Heart right ventricle (tissue), 16 donors: ENCODE measurements at places on chromosomes 3 and 15. TPM values are rescaled to one million over a fixed set of nuclear protein-coding genes. Genes with fewer than 3 reads are reported as not detected.

DNA sequence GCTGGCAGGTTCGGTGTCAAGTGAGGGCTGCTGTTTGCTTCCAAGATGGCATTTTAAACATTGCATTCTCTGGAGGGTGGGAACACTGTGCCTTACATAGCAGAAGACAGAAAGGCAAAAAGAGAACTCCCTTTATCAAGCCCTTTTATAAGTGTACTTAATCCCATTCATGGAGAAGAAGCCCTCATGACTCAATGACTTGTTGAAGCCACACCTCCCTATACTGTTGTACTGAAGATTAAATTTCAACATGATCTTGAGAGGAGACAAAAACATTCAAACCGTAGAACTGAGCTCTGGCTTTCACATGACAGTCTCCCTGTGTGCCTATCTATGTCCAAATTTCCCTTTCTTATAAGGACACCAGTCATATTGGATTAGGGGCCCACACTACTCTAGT, 443.4 kb upstream of the CDIN1 start:
- H3K4me1 ChIP-seq: no peaks in the 10 kb centered on the region
- no peak overlapping the region for H3K27ac ChIP-seq
- H3K27me3 ChIP-seq: no peaks in the 10 kb centered on the region
- H3K36me3 ChIP-seq: no peaks in the 10 kb centered on the region

DNA sequence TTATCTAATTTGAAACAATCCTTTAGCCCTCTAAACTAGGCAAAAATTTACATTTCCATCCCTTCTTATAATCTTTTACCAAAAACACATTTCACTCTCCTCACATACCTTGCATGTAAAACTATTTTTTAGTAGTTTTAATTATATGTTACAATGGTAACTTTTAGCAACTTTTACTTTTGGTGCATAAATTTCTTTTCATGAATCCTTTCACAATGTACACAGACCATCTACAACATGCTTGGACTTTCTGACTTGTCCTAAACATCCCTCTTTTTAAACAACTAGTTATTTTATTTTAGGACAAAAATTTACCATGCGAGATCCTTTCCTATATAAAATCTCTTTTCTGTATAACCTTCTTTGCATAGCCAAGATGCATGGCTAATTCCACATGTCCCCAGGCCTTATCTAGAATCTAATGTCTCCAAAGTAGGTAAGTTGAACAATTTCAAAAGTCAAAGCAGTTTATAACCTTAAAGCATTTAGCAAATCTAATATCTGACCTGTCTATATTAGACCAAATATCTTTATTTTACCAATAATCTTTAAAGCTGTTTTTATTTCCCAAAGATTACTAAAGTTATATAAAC, 14.4 kb upstream of the ALDH1L1 start:
- H3K4me1 ChIP-seq: no peaks in the 10 kb centered on the region
- H3K36me3 ChIP-seq: no peaks in the 10 kb centered on the region
- H3K27me3 ChIP-seq: no peaks in the 10 kb centered on the region
- no peak for DNase-seq
- H3K27ac ChIP-seq: no peak overlapping the region

DNA sequence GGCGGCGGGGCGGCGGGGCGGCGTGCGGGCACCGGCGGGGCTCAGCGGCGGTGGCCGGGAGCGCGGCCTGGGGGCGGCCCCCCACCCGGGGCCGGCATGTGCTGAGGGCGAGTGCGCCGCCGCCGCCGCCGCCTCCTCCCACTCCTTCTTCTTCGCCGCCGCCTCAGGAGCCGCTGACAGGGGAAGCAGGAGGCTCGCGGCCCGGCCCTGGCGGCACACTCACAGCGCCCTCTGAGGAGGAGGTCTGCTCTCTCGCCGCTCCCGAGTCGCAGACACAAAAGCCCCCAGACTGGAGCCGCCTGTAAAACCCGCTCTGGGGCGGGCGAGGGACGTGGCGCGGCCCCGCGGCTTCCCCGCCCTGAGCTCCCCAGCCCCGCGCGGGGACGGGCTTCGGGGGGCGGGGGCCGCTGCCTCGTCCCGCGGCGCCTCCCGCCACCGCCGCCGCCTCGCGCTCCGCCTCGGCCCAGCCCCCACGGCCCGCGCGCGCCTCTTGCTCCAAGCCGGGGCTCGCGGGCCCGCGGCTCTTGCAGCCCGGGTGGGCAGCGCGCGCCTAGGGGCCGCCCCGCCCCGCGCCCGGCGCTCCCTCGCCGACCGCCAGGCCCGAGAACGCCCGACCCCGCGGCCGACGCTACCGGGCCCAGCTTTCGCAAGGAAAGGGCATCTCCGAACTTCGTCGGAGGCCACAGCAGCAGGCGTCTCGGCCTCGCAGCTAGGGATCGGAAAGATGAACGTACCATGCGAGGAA, at the start of gene PYGO1:
Gene PYGO1 (minus strand): TSS at position 276 of the 745 bp plus-strand sequence. CDS start 462 bp downstream, outside the sequence.
- peak within 1 kb of the TSS; percentile 62 for H3K4me3 ChIP-seq
- H3K4me1 ChIP-seq: peaks cover 3% of the 10 kb centered on the region
- H3K36me3 ChIP-seq: no peaks in the 10 kb centered on the region
- H3K27ac ChIP-seq: peak within 1 kb of the TSS; percentile 75

GRCh38 chr15:69727121-69727924, 274.7 kb downstream of the RPLP1 start:
- H3K36me3 ChIP-seq: no peaks in the 10 kb centered on the region
- H3K4me1 ChIP-seq: no peaks in the 10 kb centered on the region
- no peak for DNase-seq
- H3K4me3 ChIP-seq: no peak overlapping the region

DNA sequence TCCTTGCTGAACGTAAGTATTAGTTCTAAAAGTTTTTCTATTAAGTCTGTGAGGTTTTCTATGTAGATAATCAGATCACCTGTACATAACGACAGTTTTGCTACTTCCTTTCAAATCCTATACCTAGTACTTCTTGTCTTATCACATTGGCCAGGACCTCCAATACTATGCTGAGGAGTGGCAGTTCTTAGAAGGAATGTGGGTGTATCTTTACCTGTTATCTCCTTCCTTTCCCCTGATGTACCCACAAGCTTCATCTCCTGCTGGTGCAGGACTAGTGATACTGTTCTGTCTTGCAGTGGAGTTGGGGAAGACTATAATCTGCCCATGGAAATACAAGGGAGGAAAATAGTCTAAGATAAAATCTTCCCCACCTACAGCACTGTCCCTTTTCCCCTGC, 16.8 kb upstream of the CA12 start:
- no peak overlapping the region for H3K27ac ChIP-seq
- H3K36me3 ChIP-seq: no peaks in the 10 kb centered on the region
- no peak for DNase-seq
- no peak overlapping the region for H3K4me3 ChIP-seq
- H3K4me1 ChIP-seq: no peaks in the 10 kb centered on the region

GRCh38 chr3:44120721-44121582, 120.7 kb upstream of the TOPAZ1 start:
- no peaks in the 10 kb centered on the region for H3K27me3 ChIP-seq
- no peaks in the 10 kb centered on the region for H3K36me3 ChIP-seq
- H3K4me1 ChIP-seq: no peaks in the 10 kb centered on the region
- no peak overlapping the region for H3K27ac ChIP-seq

DNA sequence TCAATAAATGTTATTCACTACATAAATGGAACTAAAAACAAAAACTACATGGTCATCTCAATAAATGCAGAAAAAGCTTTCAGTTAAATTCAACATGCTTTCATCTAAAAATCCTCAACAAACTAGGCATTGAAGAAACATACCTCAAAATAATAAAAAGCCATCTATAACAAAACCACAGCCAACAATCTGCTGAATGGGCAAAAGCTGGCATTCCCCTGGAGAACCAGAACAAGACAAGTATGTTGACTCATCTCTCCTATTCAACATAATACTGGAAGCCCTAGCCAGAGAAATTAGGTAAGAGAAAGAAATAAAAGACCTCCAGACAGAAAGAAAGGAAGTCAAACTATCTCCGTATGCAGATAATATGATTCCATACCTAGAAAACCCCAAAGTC, 759.9 kb downstream of the EPHA3 start:
- H3K4me3 ChIP-seq: no peak overlapping the region
- H3K4me1 ChIP-seq: no peaks in the 10 kb centered on the region
- no peaks in the 10 kb centered on the region for H3K27me3 ChIP-seq
- H3K36me3 ChIP-seq: no peaks in the 10 kb centered on the region
- no peak for DNase-seq

- DNase-seq: no peak
- H3K4me1 ChIP-seq: no peaks in the 10 kb centered on the region
- H3K36me3 ChIP-seq: no peaks in the 10 kb centered on the region
- H3K27me3 ChIP-seq: no peaks in the 10 kb centered on the region
Measured at GRCh38 chr3:144351773-144352365, 380.2 kb downstream of the DIPK2A start.

- no peak overlapping the region for H3K4me3 ChIP-seq
- no peaks in the 10 kb centered on the region for H3K4me1 ChIP-seq
- H3K27me3 ChIP-seq: peaks cover 11% of the 10 kb centered on the region
- H3K36me3 ChIP-seq: no peaks in the 10 kb centered on the region
- H3K27ac ChIP-seq: no peak overlapping the region
Measured at GRCh38 chr3:127275287-127275781, 12.5 kb downstream of the PRR20G start.

- H3K4me1 ChIP-seq: no peaks in the 10 kb centered on the region
- no peak overlapping the region for H3K27ac ChIP-seq
- no peaks in the 10 kb centered on the region for H3K36me3 ChIP-seq
- no peaks in the 10 kb centered on the region for H3K27me3 ChIP-seq
Measured at GRCh38 chr3:82163907-82164520, 402.6 kb upstream of the GBE1 start.

DNA sequence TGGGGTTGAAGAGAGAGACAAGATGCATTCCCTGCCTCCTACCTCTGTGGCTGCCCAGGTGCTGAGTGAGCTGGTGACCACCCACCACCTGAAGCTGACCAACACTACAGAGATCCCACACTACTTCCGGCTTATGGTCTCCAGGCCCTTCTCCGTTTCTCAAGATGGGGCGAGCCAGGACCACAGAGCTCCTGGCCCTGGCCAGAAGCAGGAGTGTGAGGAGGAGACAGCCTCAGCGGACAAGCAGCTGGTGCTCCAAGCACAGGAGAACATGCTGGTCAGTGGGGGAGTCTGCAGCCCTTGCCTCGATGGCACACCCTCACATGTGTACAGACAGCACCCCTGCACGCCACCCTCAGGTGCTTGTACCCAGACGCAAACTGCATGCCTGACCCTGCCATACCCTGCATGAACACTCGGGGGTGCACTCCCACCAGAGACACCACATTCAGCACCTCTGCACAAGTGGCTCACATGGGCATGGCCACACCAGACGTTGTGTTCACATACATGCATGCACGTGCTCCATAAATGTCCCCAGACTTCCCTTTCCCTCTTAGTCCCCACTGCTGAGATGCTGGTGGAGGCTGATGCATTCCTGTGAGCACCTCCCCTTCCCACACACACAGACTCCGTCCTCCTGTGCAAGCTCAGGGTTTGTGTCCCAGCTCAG, 19.0 kb downstream of the ACAA1 start:
- peaks cover 14% of the 10 kb centered on the region for H3K4me1 ChIP-seq
- H3K4me3 ChIP-seq: no peak overlapping the region
- peak; percentile 62 for DNase-seq
- H3K27ac ChIP-seq: no peak overlapping the region

- no peak for DNase-seq
- H3K27me3 ChIP-seq: no peaks in the 10 kb centered on the region
- no peaks in the 10 kb centered on the region for H3K36me3 ChIP-seq
- no peak overlapping the region for H3K4me3 ChIP-seq
- peaks cover 13% of the 10 kb centered on the region for H3K4me1 ChIP-seq
Measured at GRCh38 chr15:62874959-62875625, 167.5 kb upstream of the TPM1 start.

GRCh38 chr3:15602146-15602536, 596 bp downstream of the BTD start:
- DNase-seq: no peak
- H3K4me3 ChIP-seq: peak overlapping the region; percentile 96
- no peaks in the 10 kb centered on the region for H3K27me3 ChIP-seq
- peaks cover 22% of the 10 kb centered on the region for H3K4me1 ChIP-seq
- H3K36me3 ChIP-seq: no peaks in the 10 kb centered on the region
- H3K27ac ChIP-seq: peak overlapping the region; percentile 87

DNA sequence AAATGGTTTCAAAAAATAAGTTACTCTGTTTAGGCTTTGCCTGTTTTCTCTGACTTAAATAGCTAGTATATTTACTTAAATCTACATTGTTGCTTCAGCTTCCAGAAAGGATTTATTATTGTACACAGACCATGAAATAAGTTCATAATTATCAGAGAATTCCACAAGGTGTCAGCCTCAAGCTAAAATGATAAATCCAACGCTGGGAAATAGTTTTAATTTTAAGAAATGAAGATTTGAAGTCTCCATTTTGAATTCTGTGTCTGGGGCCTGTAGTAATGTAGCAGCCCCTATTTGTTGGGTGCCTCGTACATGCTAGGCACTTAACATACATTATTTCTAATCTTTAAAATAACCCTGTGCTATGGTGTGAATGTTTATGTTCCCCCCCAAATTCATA, 92.6 kb upstream of the KCNMB2 start:
- no peaks in the 10 kb centered on the region for H3K27me3 ChIP-seq
- H3K36me3 ChIP-seq: no peaks in the 10 kb centered on the region
- no peak overlapping the region for H3K4me3 ChIP-seq
- DNase-seq: no peak

The TM4SF4 gene
- not detected for total RNA-seq

The CNBP gene
- total RNA-seq: 445 TPM

The TATDN2 gene
- total RNA-seq: 17.5 TPM

The SCG5 gene
- 0.36 TPM for total RNA-seq

The TTC21A gene
- total RNA-seq: 1.3 TPM

The DNASE1L3 gene
- total RNA-seq: 1.3 TPM
